GM18507 (cell line): ENCODE measurements at places on chromosomes 2 and 18.

DNA sequence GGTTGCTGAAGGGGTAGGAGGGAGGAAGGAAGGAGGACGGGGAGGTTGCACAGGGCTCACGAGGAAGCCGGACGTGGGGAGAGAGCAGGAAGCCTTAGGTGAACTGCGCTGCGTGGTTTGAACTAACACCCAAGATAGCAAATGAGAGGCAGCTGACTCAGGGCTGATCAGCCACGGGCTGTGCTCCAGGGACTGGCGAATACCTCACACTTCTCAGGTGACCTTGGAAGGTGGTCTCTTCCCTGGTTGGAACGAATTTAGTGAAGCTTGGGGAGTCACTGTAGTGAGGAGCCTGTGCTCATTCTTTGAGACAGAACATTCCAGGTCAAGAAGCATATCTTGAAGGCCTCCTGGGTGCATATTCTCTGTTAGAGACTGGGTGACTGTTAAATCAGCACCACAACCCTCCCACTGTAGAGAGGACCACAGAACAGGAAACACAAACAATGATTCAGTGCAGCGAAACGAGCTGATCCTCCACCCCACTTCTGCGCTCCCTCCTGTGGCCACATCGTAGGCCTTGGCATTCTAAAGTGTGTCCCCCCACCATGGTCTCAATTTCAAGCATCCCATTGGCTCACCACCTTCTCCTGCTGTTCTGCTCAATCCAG, 33.8 kb downstream of the TOGARAM2 start:
- DNase-seq, result no peak

- no peak for DNase-seq
Measured at GRCh38 chr2:144468823-144469595, 50.9 kb downstream of the ZEB2 start.

GRCh38 chr2:74429487-74430451, 8.2 kb downstream of the WDR54 start:
- no peak for DNase-seq

GRCh38 chr18:36340246-36340645, 42.7 kb downstream of the FHOD3 start:
- no peak for DNase-seq

DNA sequence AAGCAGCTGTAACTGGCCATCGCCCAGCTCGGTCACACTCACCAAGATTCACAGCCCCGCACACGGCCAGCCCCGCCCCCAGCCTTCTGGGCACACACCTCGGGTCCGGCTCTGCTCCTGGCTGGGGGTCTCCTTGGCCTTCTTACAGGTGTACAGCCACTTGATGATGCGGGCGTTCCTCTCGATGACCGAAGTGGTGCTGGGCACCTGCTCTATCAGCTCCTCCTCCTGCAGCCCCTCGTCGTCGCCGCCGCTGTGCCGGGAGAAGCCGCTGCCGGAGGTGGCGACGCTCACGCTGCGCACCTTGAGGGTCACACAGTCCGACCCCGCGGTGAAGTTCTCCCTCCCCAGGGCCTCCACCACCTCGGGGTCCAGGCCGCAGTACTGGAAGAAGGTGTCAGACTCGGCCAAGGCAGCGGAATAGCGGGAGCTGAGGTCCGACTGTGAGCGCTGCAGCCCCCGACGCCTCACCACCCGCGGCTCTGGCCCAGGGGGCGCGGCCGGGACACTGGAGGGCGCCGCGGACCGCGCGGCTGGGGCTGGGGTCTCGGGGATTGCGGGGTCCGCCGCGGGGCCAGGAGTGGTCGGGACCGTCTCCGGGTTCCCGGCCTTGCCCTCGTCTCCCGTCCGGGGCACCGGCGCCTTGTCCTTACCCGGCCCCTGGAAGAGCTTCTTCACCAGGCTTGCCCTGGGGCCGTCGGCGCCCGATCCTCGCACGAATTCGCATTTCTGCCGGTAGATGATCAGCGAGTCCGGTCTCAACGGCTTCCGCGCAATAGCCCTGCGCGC, 769 bp downstream of the FAM110C start:
- DNase-seq, result no peak

DNA sequence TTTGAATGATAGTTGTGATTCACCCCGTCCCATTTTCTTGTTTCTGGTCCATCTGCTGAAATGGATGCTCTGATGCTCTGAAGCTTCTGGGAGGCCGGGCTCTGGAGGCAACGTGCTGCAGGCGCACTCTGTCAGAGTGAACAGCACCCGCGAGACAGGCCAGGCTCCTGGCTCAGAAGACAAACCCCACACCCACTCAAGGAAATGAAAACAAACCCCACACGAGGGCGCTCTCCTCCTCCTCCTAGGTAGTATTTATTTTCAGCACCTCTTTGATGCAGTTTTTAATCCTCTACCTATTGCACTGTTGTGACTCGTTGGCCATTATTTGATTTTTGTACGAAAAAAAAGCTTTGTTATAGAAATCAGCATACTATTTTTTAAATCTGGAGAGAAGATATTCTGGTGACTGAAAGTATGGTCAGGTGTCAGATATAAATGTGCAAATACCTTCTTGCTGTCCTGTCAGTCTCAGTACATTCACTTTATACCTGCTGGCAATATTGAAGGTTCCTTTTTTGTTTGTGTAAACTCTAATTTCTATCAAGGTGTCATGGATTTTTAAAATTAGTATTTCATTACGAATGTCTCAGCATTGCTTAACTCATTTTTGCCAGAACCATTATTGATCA, 10.3 kb upstream of the CHST10 start:
- DNase-seq, result no peak

GRCh38 chr2:28267282-28267681, 125.4 kb upstream of the FOSL2 start:
- no peak for DNase-seq

DNA sequence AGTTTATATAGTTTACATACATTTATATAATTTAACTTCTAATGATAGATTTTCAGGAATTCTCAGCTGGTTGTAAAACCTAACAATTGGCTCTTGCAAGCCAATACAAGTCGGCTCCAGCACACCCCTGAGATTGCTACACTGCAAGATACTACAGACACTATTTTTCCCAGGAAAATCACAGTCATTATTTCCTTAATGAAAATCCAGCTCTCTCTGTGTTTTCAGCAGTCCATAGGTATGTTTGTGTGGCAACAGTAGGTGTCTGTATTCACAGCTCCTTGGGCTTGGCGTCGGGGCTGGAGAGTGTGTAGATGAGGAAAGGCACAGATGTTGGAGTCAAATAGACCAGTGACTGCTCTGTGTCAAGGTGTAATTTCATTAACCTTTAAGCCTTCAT, 78.7 kb upstream of the SPTBN1 start:
- no peak for DNase-seq

DNA sequence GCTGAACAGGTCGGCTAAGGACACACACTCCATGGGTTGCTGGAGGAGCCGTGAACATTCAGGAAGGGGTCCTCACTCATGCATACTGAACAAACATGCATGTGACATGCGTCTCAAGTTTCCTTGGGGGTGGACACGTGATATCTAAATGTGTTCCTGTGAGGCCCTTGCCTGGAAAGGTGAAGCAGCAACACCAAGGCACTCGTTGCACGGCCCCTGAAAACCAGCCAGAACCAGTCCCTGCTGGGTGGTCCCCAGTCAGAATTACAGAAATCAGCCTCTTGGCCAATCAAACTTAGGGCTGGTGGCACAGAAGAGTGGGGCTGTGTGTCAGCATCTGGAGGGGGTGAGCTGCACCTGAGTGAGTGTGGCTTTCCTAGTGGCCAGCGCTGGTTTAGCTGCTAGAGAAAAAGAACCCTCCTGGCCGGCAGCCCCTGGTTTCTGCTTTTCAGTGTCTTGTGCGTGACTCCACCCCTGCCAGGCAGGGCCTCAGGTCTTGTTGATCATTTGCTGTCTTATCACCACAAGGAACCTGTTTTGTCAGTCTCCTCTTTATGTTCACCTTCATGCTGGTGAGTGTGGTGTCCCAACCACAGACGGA, 3.2 kb upstream of the AQP12B start:
- DNase-seq, result no peak

DNA sequence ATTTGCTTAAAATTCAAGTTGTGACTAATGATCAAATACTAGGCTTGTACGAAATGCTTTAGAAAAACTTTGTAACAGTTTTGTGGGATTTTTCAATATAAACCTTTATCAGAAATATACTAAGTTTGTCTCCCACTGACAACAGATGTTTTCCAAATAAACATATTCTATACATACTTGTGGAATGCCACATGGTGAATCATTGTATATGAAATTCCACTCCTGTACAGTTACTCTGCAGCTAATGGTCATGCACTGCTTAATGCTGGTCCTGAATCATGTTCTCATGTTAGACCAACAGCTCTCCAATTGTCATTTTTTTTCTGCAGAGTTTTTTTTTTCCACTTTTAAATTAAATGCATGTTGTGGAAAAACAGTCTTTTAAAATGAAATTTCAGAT, 90.1 kb downstream of the DPP4 start:
- DNase-seq, result no peak

DNA sequence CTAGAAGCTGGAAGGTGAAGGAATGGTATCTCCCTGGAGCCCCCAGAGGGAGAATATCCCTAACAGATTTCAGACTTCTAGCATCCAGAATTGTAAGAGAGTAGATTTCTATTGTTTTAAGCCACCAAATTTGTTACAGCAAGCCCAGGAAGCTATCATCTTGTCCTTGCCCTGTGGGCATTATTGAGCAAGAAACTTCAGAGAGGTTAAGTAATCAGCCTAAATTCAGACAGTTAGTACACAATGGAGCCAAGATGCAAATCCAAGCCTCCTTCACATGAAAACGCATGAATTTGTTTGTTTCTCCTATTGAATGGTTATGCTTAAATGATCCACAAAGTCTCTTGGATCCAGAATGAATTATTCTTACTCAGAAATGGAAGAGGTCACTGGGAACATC, 55.2 kb upstream of the TRIB2 start:
- DNase-seq, result no peak

DNA sequence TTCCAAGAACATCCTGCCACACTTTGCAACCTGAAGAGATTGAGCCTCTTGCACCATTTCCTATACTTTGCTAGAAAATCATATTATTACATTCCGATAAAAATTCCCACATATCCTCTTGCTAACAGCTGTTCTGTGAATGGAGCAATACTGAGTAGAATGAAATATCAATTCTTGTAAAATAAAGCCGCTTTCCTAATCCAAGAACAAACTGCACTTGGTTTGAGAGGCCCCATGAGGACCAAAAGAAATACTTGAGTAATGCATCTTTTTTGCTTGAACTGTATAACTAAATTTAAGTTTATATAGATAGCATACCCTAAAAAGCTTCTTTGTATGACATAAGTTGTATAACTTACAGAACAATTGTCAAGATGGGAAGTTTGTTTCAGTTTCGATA, 632.4 kb upstream of the SLC8A1 start:
- DNase-seq, result no peak

GRCh38 chr2:192969055-192969454, 774.3 kb upstream of the TMEFF2 start:
- DNase-seq, result no peak

- no peak for DNase-seq
Measured at GRCh38 chr2:68256093-68256450, 3.7 kb upstream of the PPP3R1 start.

DNA sequence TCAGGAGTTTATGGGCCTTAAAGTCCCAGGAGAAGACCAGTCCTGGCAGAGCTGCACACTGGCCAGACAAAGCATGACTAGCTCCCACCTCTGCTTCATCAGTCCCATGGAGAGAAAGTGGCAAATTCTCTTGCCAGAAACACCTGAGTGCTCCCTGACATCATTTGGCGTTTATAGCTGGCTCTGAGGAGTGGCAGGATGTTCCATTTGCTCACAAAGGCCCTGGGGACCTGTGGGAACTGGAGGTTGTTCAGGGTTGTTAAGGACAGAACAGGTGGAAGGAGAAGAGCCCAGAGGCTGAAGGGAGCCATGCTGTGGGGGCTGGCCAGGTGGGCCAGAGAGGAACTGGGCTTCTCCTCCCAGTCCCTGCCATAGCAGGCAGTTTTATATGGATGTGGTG, 56.1 kb downstream of the RPL37A start:
- DNase-seq, result no peak

DNA sequence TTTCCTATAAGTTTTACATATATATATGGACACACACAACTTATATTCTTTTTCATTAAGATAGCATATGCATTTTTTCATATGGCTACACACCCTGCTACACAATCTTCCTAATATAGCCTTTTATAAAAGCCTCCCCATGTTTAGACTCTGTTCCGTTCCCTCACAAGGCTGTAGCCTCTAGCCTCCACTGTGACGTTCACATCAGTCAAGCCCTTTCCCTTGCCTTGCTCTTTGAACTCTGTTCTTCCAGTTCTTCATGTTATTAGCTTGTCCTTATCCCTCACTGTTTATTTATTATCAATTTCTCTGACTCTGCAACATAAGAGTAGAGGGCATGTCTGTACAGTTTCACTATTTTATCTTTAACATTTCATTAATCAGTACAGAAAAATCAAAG, 38.9 kb downstream of the HADHB start:
- DNase-seq, result no peak

DNA sequence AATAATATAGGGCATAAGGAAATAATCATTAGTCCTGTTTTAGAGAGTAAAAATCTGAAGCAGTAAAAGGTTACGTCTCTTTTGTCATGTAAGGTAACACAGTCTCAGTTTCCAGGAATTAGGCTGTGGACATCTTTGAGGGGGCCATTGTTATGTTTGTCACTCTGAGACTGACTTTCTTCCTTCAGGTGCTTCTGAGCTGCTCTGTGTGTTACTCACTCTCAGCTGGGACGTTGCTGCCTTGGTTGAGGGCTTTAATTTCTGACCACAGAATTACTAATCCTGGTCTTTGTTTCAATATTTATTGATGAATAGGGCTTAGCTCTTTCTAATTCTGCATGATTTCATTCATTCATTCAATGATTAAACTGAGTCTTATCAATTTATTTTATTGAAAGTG, 55.9 kb upstream of the SLC38A11 start:
- DNase-seq, result no peak

DNA sequence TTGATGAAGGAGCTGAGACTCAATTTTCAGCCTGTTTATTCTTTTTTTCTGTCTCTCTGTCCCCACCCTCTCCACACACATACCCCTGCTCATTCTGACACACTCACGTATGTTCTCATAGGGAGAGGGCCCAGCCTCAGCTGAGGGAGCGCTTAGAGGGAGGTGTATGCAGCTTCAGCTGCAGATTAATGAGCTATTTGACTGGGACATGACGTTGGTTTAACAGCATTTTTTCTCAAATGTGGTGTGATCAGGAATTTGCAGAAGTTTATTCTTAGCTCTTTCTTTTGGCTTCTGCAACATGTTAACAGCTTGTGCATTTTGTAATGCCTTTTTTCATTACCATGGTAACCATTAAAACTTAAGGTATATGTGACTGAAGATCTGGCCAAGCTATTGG, 1547.1 kb upstream of the PIK3C3 start:
- no peak for DNase-seq

DNA sequence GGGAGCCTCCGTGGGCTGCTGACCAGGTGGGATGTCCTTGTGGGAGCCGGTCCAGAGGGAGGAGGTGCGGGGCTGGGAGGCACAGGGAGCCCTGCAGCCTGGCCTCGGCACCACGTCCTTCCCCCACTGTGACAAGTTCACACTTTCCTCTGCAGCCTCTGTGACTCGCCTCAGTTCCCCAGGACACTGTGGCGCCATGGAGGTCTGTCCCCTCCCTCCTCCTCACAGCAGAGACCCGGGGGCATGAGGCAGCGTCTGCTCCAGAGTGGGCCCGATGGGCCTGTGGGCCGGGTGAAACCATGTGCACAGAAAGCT, 27.3 kb upstream of the KCNG2 start:
- DNase-seq, result no peak
